ENCODE measurements at places on chromosomes 7 and 10. TPM values are rescaled to one million over a fixed set of nuclear protein-coding genes. Genes with fewer than 3 reads are reported as not detected.

The MBL2 gene
- total RNA-seq, result not detected

The EGFR gene
- 85.6 TPM for total RNA-seq

The SPDYE2B gene
- total RNA-seq, result not detected

The ZYX gene
- 70.1 TPM for total RNA-seq

The PHKG1 gene
- 0.67 TPM for total RNA-seq

The ITIH5 gene
- total RNA-seq, result 14.2 TPM

The LRRD1 gene
- total RNA-seq, result not detected

The ST7 gene
- total RNA-seq, result 13.7 TPM

The TMEM130 gene
- total RNA-seq, result 0.24 TPM

The CYP3A5 gene
- total RNA-seq, result 112 TPM

The RET gene
- total RNA-seq, result 1.6 TPM

The PTN gene
- total RNA-seq, result 5.4 TPM

The STEAP4 gene
- 3.8 TPM for total RNA-seq

The GNG11 gene
- total RNA-seq, result 4.2 TPM

The FKBP6 gene
- total RNA-seq, result not detected

The PDZD7 gene
- total RNA-seq, result 0.78 TPM

The CPN1 gene
- total RNA-seq, result not detected

The SLC26A3 gene
- 2,382 TPM for total RNA-seq

The OR2A42 gene
- total RNA-seq, result not detected

The HOXA11 gene
- total RNA-seq, result 6.1 TPM

The CLDN12 gene
- total RNA-seq, result 68.2 TPM

The GIMAP5 gene
- 4.9 TPM for total RNA-seq

The GPR158 gene
- 0.15 TPM for total RNA-seq

The CYP3A7 gene
- total RNA-seq, result 0.39 TPM

The SAP25 gene
- 1.1 TPM for total RNA-seq

The RTKN2 gene
- 1.1 TPM for total RNA-seq

The HDAC9 gene
- total RNA-seq, result 21.7 TPM

The AEBP1 gene
- 20.1 TPM for total RNA-seq

The MRLN gene
- total RNA-seq, result not detected

The OPN4 gene
- total RNA-seq, result 0.15 TPM

The PDE6C gene
- total RNA-seq, result not detected

The TMEM213 gene
- not detected for total RNA-seq

The RAB11FIP2 gene
- total RNA-seq, result 8.6 TPM

The UPK3B gene
- 7.2 TPM for total RNA-seq

The TMEM196 gene
- not detected for total RNA-seq

The SMKR1 gene
- total RNA-seq, result not detected

The FAM25C gene
- not detected for total RNA-seq
